Globus pallidus (tissue), 1 donor: ENCODE measurements at places on chromosomes 16 and 17.

- DNase-seq, result no peak
Measured at GRCh38 chr17:51352798-51353197, 92.5 kb downstream of the UTP18 start.

- DNase-seq, result no peak
Measured at GRCh38 chr17:34220045-34220751, 34.9 kb upstream of the CCL2 start.

DNA sequence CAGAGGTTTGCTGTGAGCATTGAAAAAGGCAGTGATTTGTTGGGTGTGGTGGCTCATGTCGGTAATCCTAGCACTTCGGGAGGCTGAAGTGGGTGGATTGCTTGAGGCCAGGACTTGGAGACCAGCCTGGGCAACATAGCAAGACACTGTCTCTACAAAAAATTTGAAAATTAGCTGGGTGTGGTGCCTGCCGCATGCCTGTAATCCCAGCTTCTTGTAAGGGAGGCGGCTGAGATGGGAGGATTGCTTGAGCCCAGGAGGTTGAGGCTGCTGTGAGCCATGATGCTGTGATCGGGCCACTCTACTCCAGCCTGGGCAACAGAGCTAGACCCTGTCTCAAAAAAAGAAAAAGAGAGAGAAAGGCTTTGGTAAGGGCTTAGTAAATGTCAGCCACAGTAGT lies 7.0 kb upstream of the NPIPB2 start:
- DNase-seq, result no peak

- DNase-seq, result no peak
Measured at GRCh38 chr17:75808905-75809621, 24.5 kb downstream of the UNK start.

- DNase-seq, result no peak
Measured at GRCh38 chr17:22506861-22507260, 814.5 kb downstream of the KCNJ18 start.

- DNase-seq, result no peak
Measured at GRCh38 chr16:53789137-53789536, 85.2 kb downstream of the FTO start.

DNA sequence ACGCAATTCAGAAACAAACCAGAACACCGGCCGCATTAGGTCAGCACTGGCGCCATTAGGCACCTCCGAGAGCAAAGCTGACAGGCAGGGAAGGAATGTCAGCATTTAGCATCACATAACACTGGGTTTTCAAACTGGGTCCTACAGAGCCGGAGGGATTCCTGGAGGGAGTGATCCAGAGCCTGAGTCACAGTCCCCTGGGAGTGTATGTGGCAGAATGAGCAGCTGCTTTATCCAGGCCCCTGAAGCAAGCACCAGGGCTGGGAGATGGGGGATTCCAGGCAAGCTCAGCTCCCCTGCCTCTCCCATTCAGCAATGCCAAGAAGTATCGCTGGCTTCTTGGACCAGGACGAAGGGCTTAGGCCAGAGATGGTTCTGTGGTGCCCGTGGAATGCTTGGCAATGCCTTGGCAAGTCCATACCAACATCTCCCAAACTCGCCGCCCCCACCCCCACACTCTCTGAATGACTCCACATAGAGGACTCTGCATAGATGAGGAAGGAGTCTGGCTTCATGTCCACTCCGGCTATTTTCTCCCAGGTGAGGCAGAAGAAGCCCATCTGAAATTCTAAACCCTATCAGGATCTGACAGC lies 20.4 kb downstream of the GAS7 start:
- no peak for DNase-seq

DNA sequence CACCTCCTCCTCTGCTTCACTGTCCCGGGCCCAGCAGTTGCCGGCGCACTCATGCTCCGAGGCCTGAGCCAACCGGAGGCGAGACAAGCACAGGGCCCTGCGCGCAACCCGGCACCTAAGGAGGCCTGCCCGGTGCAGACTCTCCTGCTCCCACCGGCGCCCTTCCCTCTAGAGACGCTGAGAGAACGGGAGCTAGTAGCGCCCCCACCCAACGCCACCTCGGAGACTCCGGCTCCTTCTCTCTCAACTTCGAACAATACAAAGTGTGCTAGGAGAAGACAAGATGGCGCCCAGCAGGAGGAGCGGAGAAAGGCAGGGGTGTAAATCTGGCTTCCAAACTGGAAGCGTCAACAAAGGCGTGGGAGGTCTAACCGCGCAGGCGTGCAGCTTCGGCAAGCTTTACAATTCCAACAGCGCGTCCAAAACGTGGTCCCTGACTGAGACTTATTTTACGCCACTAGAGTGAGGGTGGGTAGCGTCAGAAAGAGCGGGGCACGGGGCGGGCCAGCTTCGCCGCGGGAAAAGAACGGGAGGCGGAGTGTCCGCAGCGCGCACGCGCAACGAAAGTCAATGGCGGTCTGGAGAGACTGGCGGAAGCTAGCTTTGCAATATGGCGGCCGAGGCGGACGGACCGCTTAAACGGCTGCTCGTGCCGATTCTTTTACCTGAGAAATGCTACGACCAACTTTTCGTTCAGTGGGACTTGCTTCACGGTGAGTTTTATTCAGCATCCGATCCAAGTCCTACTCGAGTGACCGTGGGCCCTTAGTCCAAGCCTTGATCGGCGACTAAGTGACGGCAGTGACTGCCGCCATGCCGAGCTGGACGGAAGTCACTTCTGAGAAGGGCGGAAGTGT lies at the start of gene MPDU1:
Gene MPDU1 (plus strand): TSS at position 600 of the 857 bp plus-strand sequence. CDS start 11 bp downstream, at position 611.
- peak; percentile 97 for DNase-seq
